Skeletal muscle cell (primary cell): ENCODE measurements at places on chromosomes 3 and 15.

DNA sequence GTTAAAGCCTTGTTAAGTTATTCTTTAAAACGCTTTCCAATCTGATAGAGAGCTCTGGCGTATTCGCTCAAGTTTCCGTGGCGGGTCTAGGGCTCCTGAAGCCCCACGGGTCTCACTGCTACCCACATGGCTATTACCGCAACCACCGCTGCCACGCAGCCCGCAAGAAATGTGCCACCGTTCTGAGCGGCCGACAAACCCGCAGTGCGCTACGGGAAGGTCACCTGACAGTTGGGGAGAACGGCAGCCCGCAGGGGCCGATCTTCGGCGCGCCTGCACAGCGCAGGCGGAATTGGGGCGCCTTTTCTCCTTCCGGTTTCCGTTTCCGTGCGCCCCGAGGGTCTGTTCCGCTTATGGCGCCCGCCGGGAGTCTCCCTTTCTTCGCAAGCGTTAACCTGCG lies 76.6 kb upstream of the SNRPN start:
- DNase-seq = no peak

DNA sequence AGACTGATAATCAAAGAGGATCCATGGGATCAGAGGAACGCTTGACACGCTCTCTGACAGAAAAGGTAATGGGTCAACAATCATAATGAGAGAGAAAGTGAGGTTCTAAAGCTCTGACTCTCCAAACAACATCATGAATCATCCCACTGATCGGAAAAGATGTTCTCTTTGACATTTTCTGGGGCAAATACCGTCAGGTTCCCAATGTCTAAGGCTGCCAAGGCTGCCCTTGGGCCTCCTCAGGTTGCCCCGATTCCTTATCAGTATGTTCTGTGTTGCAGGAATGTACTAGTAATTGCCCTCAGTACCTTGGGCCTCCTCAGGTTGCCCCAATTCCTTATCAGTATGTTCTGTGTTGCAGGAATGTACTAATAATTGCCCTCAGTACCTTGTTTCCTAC lies 60.9 kb downstream of the NPTN start:
- DNase-seq = no peak

DNA sequence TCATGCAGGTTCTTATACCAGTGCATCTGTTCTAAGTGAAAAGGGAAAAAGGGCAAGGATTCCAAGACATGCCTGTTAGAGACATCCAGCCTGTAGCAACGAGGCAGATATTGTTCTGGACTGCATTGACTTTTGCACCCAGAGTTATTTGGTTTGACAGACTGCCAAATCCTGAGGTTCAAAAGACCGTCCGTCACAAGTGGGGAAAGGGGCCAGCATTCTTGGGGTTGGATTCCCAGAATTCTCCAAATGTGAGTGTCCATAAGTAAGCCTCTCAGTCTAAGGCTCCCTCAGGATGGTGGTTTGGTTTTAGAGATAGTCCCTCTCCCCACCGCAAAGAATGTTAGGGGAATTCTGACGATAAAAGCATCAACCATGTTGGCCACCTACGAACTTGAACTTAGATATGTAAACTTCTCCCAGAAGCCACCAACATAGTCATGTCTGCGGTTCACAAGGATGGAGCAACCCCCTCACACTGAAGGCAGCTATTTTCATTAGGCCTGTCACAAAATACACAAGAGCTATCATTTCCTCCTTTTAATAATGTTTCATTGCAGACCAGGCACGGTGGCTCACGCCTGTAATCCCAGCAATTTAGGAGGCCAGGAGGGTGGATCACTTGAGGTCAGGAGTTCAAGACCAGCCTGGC lies 13.6 kb upstream of the LACTB start:
- DNase-seq = peak; percentile 100

DNA sequence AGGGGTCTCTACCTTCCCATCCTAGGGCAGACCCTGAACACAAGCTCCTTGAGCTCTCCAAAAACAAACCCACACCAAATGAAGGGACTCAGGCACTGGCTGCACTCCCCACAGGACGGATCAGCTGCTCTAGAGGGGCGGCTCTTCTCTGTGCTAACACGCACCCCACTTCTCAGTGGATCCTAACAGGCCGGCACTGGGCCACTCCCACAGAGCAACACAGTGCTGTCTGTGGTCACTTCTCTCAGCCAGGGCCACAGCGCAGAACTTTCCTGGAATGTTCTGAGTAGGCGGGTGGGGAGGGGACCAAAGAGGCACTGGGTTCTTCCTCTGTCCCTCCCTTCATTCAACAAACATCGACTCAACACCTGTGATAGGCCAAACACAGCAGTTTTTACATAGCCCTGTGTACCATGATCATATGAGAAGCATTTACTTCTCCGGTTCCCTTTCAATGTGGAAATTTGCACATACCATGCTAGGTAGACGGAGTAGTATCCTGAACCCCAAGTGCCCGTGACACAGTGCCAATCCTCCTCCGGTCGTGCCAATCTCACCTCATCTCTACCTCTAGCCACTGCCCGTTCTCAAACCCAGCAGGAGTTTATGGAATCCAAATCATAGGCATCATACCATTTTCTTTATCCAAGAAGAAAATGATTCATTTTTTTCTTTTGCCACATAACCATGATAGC lies 98.1 kb downstream of the LRIG1 start:
- DNase-seq = no peak

- DNase-seq = no peak
These were observed 842 bp downstream of the PCCB start for GRCh38 chr3:136250903-136251460.

- DNase-seq = no peak
These were observed 41.8 kb upstream of the NEDD4 start for GRCh38 chr15:56035166-56035565.

- DNase-seq = no peak
These were observed 3.1 kb upstream of the CFAP20DC start for GRCh38 chr3:59052803-59053411.

GRCh38 chr15:46732060-46732459 lies 985.2 kb upstream of the SEMA6D start:
- no peak for DNase-seq

DNA sequence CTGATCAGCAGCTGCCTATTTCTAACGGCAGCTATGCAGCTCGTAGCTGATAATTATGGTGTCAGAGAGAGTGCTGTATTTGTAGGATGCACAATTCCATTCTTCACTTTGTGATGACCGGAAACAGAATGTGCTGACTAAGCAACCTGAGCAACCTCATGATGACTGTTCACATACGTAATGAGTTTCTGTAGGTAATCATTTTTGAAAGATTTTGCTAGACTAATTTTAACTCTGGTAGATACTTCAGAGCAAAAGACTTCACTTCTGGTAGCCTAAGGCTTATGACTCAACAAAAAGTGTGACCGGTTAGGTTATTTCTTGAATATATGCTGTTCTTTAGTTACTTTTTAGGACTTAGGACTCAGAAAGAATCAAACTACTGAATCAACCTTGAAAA lies 567.7 kb downstream of the NAALADL2 start:
- no peak for DNase-seq

GRCh38 chr3:130865489-130865888 lies 28.4 kb upstream of the ATP2C1 start:
- DNase-seq = no peak

DNA sequence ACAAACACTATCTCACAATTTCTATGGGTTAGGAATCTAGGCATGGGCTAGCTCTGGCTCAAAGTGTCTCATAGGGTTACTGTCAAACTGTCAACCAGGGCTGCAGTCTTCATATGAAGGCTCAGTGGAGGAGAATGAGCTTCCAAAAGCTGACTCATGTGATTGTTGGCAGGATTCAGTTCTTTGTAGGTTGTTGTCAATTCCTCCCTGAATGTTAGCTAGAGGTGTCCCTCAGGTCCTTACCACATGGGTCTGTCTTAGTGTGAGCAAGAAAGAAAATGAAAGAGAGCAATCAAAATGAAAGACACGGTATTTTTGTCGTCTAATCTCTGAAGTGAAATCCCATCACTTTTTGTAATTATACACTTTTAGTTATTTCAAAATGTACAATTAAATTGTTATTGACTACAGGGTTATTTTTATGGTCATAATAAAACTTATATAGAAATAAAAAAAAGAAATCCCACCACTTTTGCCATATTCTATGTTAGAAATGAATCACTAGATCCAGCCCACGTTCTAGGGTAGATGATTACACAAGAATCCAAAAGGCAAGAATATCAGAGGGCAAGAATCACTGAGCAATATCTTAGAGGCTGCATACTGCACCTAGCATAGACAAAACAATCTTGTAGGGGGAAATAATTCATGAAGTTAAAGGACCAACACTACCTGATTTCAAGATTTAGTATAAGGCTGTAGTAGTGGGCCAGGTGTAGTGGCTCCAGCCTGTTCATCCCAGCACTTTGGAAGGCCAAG lies 8.4 kb downstream of the ACSBG1 start:
- DNase-seq = peak; percentile 8
